ENCODE measurements at places on chromosomes 12 and 14.
A peak's percentile ranks its signal among the peaks of the same experiment; 100 is the strongest.

DNA sequence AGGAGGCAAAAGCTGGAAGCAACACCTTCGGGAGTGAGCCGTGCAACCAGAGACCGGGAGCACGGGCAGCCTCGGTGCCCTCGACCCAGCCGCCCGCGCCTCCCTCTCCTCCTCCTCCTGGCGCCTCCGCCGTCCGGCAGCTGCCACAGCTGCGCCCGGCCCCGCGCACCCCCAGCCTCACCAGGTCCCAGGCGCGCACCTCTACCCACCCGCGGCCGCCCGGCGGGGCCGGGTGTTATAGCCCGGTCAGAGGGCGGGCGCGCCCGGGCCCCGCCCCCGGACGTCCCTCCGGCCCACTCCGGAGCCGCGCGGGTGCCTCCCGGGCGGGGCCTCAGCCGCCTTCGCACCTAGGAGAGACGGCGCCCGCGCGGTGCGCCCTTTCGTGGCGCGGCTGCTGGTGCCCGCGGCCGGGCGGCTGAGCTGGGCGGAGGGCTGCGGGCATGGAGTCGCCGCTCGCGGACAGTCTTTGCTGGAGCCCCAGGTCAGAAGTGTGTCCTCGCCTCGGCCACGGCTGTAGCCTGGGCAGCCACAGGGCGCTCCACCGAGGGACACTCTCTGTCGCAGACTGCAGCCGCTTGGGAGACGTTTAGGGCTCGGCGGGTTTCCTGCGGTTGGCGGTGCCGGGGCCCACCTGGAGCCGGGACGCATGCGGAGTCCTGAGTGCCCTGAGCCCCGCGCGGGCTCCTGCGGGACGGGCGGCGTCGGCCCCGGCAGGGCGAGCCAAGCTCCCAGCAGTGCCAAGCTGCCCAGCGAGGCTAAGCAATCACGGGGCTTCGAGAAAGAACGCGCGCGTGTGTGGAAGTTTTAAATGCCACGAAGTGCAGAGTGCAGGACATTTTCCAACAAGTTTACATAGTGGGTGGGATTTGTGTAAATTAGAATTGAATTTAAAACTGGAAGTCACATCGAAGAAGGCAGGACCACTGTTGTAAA lies at the start of gene CPM:
TSS of gene CPM (minus strand) at position 211 of the 933 bp plus-strand sequence. CDS start 334 bp downstream, outside the sequence.
- H3K4me1 ChIP-seq: no peaks in the 10 kb centered on the region
- H3K27ac ChIP-seq: no peak within 1 kb of the TSS
- DNase-seq: peak; percentile 18
- no peaks in the 10 kb centered on the region for H3K27me3 ChIP-seq

DNA sequence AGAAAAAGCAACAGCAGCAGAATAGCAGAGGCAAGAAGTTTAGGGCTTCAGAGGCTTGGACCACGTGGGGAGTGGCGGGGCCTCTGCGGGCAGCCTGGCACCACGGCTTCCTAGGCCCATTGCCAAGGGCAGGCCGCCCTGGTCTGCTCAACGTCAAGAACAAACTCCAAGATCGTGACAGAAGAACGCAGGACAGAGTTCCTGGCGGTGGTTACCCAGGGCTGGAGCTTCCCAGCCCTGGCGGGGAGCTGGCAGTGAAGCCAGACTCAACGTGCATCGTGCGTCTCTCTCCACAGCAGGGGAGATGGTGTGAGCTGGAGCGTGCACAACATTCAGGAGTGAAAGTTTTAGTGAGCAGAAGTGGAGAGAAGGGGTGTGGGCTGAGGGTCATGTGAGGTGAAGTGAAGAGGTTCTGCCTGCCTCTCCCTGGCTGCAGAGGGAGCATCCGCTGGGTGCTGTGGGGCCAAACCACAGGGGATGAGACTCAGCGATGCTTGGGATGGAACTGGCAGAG lies 13.9 kb upstream of the CACNA2D4 start:
- H3K27ac ChIP-seq: no peak overlapping the region
- peak; percentile 47 for DNase-seq
- H3K36me3 ChIP-seq: no peaks in the 10 kb centered on the region
- H3K4me3 ChIP-seq: no peak overlapping the region
- peaks cover 9% of the 10 kb centered on the region for H3K4me1 ChIP-seq
- no peaks in the 10 kb centered on the region for H3K27me3 ChIP-seq

GRCh38 chr12:126198516-126198915 lies 1133.3 kb downstream of the AACS start:
- no peak for DNase-seq
- H3K36me3 ChIP-seq: no peaks in the 10 kb centered on the region
- H3K4me3 ChIP-seq: no peak overlapping the region
- no peaks in the 10 kb centered on the region for H3K4me1 ChIP-seq
- no peaks in the 10 kb centered on the region for H3K27me3 ChIP-seq
- no peak overlapping the region for H3K27ac ChIP-seq

GRCh38 chr12:73210548-73211204 lies 938.5 kb downstream of the TRHDE start:
- H3K36me3 ChIP-seq: no peaks in the 10 kb centered on the region
- DNase-seq: no peak
- no peaks in the 10 kb centered on the region for H3K27me3 ChIP-seq
- no peak overlapping the region for H3K4me3 ChIP-seq

GRCh38 chr12:94725375-94726168 lies 75.2 kb upstream of the TMCC3 start:
- H3K27me3 ChIP-seq: no peaks in the 10 kb centered on the region
- no peak overlapping the region for H3K4me3 ChIP-seq
- no peaks in the 10 kb centered on the region for H3K4me1 ChIP-seq
- peak; percentile 38 for DNase-seq
- H3K27ac ChIP-seq: no peak overlapping the region

DNA sequence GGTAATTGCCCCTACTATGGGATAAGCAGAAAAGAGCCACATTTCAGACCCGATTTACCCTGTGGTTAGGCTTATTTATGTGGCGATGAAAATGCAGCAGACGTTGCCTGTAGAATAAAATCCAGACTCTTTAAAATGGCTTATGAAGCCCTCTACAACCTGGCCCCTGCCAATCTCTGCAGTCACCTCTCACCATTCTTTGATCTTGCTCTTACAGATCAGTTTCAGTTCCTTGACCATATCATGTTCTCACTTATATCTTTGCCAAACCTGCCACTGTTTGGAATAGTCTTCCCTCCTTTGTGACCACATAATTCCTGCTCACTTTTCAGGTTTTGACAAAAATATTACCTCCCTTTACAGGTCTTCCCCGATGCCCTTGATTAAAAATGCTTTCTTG lies 264.3 kb upstream of the GARIN6 start:
- no peaks in the 10 kb centered on the region for H3K36me3 ChIP-seq
- no peaks in the 10 kb centered on the region for H3K27me3 ChIP-seq
- no peaks in the 10 kb centered on the region for H3K4me1 ChIP-seq
- DNase-seq: no peak
- H3K27ac ChIP-seq: no peak overlapping the region

GRCh38 chr12:123267991-123268843 lies 3.4 kb downstream of the CDK2AP1 start:
- no peaks in the 10 kb centered on the region for H3K36me3 ChIP-seq
- no peak for DNase-seq
- peaks cover 8% of the 10 kb centered on the region for H3K4me1 ChIP-seq
- no peaks in the 10 kb centered on the region for H3K27me3 ChIP-seq

DNA sequence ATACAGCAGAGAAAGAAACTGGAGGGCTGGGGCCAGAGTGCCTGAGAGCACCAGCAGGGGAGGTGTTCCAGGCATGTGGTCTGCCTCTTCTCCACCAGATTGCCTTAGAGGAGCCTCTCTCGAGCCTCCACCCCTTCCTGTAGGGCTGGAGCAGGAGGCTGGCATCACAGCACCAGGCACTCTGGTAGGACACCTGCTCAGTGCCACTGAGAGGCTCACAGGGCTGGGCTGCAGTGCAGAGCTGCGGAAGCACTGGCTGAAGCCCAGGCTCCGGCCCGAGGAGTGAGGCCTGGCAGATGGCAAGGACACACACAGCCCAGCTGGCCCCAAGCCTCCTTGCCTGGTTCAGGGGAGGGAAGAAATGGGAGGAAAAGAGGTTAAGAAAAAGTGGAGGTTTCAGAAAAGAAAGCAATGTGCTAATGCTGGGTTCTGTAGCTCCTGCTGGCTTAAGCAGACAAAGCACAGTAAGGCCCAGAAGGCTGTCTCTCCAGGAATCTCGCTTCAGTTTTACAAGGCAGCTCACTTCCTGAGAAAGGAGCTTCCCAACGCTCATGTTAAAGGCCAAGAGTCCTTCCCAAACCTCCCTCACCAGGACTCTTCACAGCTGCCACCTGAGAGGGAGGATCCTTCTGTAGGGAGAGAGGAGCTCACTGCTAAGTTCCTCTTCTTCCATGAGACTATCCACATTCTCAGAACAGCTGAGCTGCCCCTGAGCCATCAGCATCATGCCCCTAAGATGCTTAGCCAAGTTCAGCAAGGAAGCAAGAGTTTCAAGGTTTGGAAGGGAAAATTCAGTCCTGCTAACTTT lies 23.8 kb downstream of the SPTB start:
- no peaks in the 10 kb centered on the region for H3K4me1 ChIP-seq
- H3K4me3 ChIP-seq: no peak overlapping the region
- no peaks in the 10 kb centered on the region for H3K36me3 ChIP-seq
- DNase-seq: no peak
- H3K27ac ChIP-seq: no peak overlapping the region

- H3K36me3 ChIP-seq: no peaks in the 10 kb centered on the region
- no peak overlapping the region for H3K4me3 ChIP-seq
- no peaks in the 10 kb centered on the region for H3K27me3 ChIP-seq
- H3K27ac ChIP-seq: no peak overlapping the region
Observed at GRCh38 chr14:38828183-38828827, 274.7 kb downstream of the SEC23A start.

DNA sequence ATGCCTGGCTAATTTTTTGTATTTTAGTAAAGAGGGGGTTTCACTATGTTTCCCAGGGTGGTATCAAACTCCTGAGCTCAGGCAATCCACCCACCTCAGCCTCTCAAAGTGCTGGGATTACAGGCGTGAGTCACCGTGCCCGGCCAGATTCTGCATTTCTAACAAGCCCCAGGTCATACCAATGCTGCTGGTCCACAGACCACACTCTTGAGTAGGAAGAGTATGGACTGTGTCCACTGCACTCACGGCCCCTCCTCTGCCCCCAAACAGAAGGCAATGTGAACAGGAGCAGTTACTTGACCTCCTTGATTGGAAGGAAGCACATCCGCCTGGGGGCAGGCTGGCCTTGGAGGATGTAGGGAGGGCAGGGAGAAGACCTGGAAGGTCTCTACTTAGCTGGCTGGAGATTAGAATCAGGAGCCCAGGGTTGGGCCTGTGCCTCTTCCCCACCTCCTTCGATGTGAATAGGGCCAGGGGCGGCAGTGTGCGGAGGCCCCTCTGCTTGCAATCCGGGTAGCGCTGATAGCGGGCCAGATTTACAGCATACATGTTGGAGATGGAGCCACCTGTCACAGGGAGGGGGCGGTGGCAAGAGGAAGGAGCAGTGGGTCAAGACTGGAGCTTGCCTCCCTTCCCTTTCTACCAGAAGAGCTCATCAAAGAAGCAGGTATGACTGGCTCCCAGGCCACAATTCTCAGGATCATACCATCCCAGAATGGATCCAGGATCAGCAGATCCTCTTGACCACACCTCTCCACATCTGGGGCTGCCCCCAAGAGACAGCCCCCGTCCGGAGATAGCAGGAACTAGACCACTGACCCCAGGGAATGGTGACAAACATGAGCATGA lies 9.4 kb upstream of the ZNF740 start:
- H3K36me3 ChIP-seq: no peaks in the 10 kb centered on the region
- H3K4me3 ChIP-seq: no peak overlapping the region
- no peaks in the 10 kb centered on the region for H3K27me3 ChIP-seq
- H3K27ac ChIP-seq: no peak overlapping the region

- DNase-seq: no peak
- H3K36me3 ChIP-seq: no peaks in the 10 kb centered on the region
- H3K4me3 ChIP-seq: no peak overlapping the region
- H3K27me3 ChIP-seq: no peaks in the 10 kb centered on the region
- H3K4me1 ChIP-seq: peaks cover 13% of the 10 kb centered on the region
Observed at GRCh38 chr12:124429535-124429934, 134.6 kb downstream of the RFLNA start.

DNA sequence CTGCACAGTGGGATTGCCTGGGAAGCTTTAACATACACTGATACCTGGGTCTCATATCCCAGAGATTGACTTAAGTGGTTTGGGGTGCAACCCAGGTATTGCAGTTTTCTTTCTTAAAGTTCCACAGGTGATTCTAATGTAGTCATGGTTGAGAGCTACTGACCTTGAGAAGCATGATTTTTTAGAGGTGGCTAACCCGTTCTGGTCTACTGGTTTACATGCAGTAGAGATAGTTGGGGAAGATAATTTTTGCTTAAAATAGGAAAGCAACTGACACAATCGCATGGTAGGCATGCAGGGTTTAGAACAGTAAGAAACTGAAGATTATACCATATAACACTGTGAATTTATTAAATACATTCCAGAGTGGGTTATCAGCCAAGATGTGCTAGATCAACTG lies 134.2 kb upstream of the DNM1L start:
- H3K27ac ChIP-seq: no peak overlapping the region
- no peak for DNase-seq
- no peak overlapping the region for H3K4me3 ChIP-seq
- H3K36me3 ChIP-seq: no peaks in the 10 kb centered on the region

Data from uterus (tissue), 4 donors.